ENCODE measurements at places on chromosomes 12 and 14.

DNA sequence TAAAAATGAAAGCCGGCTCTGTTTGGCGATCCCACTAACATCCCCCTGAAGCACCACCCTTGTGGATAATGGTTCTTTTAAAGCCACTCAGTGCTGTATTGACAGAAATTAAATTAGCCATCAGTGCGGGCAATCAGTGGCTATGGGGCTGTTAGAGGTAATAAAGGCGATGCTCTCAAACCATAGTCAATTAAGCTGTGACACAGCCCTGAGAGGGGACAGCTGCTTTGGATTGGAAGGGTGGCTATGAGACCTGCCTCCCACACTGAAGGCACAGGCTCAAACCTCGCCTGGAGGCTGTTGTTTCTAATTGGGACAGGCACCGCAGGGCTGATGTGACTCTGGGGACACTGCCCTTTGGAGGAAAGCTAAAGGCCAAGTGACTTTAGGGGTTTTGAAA, 562.2 kb downstream of the VRK1 start:
- no peak for DNase-seq

GRCh38 chr14:52911904-52912303, 38.9 kb downstream of the FERMT2 start:
- no peak for DNase-seq

- no peak for DNase-seq
These were observed 31.0 kb upstream of the GALNT9 start for GRCh38 chr12:132360410-132360809.

- no peak for DNase-seq
These were observed 17.1 kb upstream of the OR10P1 start for GRCh38 chr12:55619354-55620138.

- no peak for DNase-seq
These were observed 17.9 kb upstream of the TC2N start for GRCh38 chr14:91885113-91885712.

DNA sequence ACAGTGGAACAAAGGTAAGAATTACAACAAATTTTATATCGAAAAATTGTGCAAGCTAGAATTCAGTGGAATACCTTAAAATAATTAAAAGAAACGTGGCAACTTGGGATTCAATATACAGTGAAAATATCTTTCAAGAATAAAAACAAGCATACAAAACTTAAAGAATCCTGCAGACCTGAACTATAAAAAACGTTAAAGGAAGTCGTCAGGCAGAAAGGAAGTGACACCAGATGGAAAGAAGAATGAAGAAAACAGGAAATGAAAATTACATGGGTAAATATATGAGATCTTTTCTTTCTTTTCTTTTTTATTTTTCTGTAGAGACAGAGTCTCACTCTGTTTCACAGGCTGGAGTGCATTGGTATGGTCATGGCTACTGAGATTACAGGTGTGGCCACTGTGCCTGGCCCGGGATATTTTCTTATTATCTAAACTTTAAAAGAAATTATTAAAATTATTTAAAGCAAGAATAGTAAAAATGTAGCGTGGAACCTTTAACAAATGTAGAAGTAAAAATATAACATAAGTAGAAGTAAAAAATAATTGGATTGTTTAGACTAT, 4.7 kb downstream of the MGP start:
- no peak for DNase-seq

- DNase-seq = peak; percentile 21
These were observed 8.4 kb upstream of the PIANP start for GRCh38 chr12:6708960-6709394.

DNA sequence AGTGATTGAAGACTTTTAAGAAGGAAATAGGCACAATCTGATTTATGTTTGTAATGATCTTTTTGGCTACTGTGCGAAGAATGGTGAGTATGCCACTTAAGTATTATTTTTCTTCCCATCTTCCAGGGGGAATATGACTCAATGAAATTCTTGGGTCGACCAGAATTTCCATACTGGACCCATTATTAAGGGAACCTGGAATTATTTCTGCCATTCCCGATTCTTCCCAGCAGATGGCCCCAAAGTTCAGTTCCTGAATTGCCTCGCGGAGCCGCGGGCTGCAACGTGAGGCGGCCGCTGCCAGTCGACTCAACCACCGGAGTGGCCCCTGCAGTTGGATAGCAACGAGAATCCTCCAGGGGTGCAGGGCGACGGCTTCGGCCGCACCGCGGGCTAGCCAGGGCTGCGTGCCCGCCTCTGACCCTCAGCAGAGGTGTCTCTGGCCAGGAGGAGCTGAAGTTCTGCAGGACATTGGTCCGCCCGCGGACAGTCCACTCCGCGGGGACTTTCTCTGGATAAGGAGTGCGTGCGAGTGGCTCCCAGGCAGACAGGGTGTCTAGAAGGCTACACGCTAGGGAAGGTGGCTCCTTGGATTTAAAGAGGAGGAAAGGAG, 628 bp upstream of the TSHR start:
- DNase-seq = peak; percentile 48

GRCh38 chr12:31471051-31471450, 119.9 kb downstream of the DENND5B start:
- no peak for DNase-seq

DNA sequence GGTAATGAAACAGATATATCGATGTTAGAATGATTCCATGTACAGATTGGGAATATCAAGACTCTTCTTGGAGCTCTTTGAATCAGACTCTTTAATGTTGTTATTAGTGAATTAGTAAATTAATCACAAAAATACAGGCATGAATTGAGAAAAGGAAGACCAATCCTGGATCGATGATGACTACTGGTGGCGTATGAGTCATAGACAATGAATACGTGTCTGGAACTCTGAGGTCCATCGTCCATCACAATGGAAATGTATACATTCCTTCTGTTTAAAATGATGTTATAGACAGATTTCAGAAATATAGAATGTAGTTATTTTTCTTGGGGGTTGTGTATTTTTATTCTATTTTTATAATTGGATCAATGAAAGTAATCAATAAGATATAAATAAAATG, 80.2 kb upstream of the RTL1 start:
- DNase-seq = no peak
